ENCODE measurements at places on chromosomes 6 and 20. TPM values are rescaled to one million over a fixed set of nuclear protein-coding genes. Genes with fewer than 3 reads are reported as not detected.

The PACRG gene
- not detected for total RNA-seq

The ZNF451 gene
- 47.5 TPM for total RNA-seq

The RNASET2 gene
- 35.8 TPM for total RNA-seq

The GABRR1 gene
- not detected for total RNA-seq

The PARD6B gene
- 4.1 TPM for total RNA-seq

The SYNDIG1 gene
- not detected for total RNA-seq

The TSBP1 gene
- not detected for total RNA-seq

The EPPIN gene
- not detected for total RNA-seq

The PPARD gene
- 17.8 TPM for total RNA-seq

The ARMC2 gene
- 3.5 TPM for total RNA-seq

The TUBB1 gene
- total RNA-seq, result not detected

The MICAL1 gene
- 23.5 TPM for total RNA-seq

The FLRT3 gene
- total RNA-seq, result not detected

The ADTRP gene
- total RNA-seq, result 31.5 TPM

The LY6G6F gene
- not detected for total RNA-seq

The KCNQ2 gene
- total RNA-seq, result not detected

The KIF3B gene
- total RNA-seq, result 36.5 TPM

The HSPA1L gene
- total RNA-seq, result 1.2 TPM
